ENCODE measurements at places on chromosomes 2 and 18.

DNA sequence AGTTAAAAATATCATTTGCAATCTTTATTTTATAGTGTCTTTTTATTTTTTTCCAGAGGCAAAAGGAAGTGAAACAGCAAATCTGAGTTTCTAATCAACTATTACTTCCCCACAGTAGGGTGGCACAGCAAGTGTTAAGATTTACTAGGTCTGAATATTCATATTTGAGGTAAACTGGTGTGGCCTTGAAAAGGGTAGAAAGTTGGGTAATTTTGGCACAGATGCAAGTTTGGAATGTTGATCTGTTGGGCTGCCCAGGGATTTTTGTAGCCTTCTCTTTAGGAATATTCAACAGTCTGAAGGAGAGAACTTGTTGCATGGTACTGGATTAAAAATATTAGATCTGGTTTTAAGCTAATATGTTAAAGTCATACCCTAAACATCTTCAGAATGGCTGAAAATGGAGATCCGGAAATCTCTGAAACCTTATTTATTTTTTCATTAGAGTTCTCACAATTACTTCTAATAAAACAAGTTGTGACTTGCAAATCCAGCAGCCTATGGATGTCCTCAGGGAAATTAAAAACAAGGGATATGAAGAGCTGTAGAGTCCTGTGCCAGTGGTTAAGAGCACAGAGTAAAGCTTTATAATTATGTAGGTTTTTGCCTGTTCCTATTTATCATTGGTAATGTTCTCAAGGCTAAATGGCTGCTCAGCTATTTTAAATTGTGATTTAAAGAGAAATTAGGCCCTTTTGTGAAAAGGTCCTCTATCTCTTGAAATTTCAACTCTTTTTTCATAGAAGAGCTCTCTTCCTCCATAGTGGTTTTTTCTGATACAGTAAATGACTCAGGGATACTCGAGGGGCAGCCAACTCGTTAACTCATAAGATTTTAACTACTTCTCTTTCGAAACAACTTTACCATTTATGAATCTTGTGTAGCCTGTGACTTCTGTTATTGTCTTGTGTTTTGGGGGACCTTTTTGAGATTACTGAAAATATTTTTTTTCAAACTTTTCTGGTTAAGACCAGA is 11.0 kb downstream of the TANK start:
- DNase-seq, result peak; percentile 53

DNA sequence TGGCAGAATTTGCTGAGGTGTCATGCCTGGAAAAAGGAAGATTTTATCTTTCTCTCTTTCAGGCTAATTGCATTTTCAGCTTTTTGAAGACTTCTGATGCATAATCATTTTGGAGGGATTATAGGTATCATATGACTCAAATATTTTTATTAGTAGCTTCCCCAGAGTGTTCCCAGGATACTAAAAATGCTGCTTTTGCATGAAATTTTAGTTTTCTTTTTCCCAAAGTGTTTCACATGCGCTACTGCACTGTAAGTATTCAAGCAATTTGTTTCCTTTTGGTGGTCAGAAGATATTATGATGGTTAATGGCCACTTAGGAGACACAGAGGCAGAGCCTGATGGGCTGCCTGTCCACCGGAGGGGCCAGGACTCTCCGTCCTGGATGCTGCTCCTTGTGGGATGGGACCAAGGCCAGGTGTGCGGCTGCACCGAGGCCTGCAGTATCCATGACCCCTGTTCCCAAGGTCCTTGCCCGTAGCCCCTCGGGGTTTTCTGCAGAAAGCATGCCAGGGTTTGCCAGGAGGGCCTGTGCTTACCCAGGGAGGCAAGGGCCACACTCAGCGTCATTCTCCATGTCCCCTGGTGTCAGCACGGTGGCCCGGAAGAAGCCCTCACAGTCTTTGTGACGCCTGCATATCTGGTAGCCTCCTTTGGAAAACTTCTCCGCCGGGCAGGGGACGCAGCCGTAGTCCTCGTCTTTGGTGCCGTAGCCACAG is 60.2 kb downstream of the EDAR start:
- DNase-seq, result no peak

- DNase-seq, result no peak
These were observed 386 bp downstream of the ICOS start for GRCh38 chr2:203936949-203937348.

- DNase-seq, result no peak
These were observed 43.7 kb upstream of the NYAP2 start for GRCh38 chr2:225355788-225356187.

DNA sequence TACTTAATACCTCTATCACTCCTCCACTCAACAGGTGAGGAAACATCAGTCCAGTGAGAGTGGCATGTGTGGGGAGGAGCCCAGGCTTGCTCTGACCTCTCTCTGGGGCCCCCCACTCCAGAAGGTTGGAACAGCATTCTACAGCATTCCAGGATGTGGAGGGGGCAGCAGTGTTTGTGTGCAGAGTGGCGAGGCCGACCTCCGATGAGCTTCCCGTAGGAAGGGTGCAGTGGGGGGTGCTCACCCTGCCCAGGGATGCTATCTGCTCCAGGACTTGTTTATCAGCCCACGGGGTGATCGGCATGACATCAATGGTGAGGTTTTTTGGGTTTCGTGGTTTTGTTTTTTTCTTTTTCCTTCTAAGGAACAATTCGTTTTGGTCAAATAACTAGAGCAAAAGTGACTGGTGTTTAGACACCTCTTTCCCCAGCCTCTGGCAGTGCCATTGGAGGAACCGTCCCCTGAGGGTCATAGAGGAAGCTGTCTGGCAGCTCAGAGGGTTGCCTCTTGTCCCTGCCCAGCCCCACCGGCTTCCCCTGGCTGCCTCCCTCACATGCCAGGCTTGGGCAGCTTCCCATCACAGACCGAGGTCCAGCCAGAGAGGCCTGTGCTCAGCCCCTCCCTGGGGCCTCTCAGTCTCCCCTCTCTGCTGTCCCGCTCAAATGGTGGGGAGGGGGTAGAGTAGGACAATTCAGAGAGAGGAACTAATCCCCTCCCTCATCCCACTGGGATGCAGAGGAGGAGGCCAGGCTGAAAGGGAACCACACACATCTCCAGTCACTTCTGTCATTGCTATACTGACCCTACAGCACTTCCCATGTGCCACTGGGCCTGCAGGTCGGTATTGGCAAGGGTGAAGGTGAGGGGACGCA is 96.5 kb downstream of the ZFP36L2 start:
- DNase-seq, result peak; percentile 43

DNA sequence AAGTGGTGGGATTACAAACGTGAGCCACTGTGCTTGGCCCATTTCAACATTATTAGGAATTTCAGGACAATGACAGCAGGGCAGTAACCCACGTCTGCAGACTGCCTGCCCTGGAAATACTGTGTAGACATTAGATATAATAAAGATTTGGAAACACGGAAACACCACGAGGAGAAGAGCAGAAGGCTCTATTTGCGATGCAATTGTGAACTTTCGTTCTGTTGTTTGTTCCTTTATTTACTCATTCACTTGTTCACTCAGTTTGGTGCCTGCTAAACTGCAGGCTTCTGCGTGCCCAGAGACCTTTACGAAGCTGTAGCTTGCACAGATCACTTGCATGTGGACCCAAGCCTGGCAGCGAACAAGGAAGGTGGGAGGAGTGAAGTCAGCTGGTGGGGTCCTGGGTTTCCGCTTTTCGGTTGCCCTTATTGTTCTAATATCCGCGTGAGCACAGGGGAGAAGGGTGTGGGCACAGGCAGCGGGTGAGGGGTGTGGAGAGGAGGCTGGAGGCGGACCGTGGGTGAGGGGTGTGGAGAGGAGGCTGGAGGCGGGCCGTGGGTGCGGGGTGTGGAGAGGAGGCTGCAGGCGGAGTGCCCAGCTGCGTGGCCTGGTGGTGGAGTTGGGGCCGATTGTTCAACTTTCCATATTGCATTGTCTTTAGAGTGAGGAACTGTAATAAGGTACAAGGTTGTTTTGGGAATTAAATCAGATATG is 3.4 kb downstream of the COLEC11 start:
- DNase-seq, result no peak

GRCh38 chr2:153074207-153074606 is 355.8 kb downstream of the ARL6IP6 start:
- peak; percentile 7 for DNase-seq

DNA sequence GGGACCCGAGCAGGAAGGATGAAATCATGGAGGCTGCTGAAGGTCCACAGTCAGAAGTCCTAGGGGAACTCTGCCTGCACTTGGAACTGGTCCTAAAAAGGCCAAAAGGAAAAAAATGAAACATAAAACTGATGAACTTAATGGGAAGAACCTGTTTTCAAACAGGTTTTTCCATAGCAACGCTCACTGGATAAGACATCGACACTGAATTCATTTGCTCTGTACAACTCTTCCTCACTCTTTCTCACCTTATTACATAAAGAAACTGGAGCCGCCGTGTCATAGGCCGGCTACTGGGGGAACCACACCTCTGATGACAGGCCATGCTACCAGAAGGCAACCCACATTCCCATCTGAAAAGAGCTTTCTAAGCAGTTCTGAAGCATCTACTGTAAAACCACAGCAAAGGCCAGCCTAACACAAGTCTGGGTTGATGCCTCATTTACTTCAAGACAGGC is 83.6 kb downstream of the FARSB start:
- no peak for DNase-seq

DNA sequence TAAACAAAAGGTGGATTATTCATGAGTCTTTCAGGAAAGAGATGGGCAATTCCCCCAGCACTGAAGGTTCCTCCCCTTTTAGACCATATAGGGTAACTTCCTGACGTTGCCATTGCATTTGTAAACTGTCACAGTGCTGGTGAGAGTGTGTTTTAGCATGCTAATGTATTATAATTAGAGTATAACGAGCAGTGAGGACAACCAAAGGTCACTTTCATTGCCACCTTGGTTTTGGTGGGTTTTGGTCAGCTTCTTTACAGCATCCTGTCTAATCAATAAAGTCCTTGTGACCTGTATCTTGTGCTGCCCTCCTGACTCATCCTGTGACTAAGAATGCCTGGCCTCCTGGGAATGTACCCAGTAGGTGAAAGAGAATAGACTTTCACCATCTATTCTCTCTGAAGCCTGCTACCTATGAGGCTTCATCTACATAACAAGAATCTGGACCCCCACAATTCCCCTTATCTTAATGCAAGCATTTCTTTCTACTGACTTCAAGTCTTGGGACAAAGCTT is 148.7 kb downstream of the CABLES1 start:
- DNase-seq, result peak; percentile 78

DNA sequence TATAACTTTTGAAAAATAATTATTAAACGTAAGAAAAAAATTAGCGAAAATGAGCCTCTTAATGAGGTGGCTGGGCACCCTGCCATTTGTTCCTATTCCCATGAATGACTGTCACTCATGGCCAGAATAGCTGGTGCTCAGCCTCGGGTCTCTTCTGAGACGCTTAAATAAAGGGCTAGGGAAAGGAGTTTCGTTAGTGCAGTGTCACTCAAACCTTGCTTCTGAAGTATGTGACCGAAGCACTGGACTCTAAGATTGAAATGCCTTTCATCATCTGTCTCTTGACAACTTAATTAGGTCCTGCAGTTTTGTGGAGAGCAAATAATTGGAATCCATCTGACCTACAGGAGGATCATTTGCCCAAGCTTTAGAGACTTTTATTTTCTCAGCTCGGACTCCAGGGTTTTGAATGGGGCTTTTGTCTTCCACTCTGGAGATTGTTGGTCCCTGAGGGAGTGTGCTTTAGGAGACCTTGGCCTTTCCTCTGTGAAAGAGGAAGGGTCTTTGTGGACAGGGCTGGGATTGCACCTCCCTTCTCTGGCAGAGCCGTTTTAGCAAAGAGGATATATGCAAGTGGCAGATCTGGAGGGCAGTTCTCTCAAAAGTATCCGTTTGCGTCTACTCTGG is 42.3 kb upstream of the FHOD3 start:
- DNase-seq, result peak; percentile 39

- DNase-seq, result no peak
These were observed 29.6 kb downstream of the ARHGAP15 start for GRCh38 chr2:143158551-143159485.

DNA sequence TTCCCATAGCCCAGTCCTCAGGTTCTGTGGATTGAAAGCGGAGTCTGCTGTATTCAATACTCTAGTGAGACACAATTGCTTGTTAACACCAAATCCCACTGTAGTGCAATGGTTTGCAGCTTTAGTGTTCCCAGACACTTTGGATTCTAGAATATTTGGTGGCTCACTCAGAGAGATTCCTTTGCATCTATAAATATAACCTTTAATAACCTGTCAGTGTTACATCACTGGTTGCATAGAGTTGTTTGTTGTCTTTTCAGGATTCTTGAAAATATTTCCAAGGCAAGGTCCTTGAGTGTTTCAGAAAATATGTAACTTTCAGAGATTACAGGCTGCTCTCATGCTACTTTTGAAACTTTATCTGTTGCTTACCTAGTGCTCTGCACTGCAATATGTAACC is 157.5 kb downstream of the ZEB2 start:
- DNase-seq, result peak; percentile 46

GRCh38 chr18:79916546-79917168 is 34.8 kb downstream of the SLC66A2 start:
- no peak for DNase-seq

DNA sequence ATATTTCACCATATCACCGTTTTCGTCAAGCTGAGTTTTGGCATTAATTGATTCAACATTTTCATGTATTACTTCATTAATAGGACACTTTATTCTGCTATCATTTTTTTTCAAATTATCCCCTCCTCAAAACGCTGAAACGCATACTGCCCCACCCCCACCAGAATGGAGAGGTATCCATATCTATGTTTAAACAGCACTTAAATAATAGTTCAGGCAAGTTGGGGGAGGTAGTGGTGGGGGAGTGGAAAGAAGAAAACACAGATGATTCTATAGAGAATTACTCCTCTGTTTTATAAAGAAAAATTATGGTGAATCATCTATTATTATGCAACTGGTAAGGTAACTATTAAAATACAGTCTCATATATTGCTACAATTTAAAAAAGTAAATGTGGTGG is 314.4 kb upstream of the ZEB2 start:
- DNase-seq, result no peak

GRCh38 chr2:72893594-72894319 is 6.5 kb downstream of the SPR start:
- DNase-seq, result peak; percentile 87

DNA sequence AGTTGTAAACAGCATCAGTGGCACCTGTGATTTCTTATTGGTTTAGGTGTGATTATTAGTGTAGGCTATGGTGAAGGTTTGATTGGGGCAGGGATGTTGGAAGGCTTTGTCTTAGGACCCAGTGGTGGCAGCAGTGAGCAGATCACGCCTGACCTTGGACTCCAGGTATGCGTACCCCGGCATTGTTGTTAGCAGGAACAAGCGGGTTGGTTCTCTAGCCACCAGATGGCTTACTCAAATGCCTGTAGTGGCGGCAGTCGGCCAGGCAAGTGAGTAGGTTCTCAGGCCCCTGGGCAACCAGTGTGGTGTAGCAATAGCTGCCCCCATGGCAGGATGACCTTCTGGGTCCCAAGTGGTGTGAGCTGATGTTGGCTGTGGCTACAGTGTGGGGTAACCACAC is 558.3 kb downstream of the KCNJ3 start:
- no peak for DNase-seq

DNA sequence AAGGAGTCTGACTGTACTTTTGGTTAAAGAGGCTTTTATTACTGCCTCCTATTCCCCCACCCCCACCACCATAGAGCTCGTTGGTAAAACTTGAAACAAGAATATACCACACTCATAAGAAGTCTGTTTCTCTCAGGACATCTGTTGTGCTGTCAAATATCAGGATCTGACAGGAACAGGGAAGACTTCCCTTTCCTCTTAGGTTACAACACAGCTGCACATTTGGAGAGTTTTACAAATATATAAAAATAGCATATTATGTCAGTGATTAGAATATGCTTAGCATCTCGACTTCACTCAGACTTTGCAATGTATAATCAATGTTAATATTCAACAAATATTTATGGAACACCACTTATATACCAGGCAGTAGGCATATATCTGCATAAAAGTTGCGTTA is 439.6 kb upstream of the REG3G start:
- no peak for DNase-seq

Data from astrocyte of the hippocampus (primary cell).